Smooth muscle cell of the brain vasculature (primary cell): ENCODE measurements at places on chromosomes 13 and 19.
A peak's percentile ranks its signal among the peaks of the same experiment; 100 is the strongest.

DNA sequence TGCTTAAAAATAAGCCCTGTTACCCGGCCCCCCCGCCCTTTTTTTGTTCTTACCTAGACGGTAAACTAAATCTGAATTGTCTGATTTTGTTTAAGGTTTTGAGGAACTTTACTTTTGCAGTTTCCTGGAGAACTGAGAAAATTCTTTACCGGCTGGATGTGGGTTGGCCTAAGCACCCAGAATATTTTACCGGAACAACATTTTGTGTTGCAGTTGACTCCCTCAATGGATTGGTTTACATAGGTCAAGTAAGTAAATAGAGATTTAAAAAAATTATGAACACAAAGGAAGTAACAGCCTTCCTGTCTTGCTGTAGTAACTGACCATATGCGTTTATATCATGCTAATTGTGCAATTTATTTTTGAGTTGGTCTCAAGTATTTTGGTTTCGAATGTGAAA, 785 bp downstream of the NHLRC3 start:
- DNase-seq, result no peak

DNA sequence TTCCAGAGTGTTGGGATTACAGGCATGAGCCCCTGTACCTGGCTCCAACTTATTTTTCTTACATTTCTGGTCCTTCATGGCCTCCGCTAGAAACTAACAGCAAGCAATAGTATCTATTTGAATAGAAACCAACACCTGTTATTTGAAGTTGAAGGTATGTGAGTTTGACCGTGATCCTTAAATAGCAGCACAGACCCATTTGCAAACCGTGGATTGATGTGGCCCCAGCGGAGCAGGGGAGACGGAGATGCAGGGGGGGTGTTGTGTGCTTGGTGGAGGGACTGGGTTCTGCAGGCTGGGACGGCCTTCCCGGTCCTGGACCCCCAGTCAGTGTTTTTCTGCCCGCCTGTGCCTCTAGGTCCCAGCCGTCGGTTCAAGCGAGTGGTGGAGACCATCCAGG, 16.9 kb downstream of the TMEM150B start:
- DNase-seq, result no peak

- DNase-seq, result no peak
Measured at GRCh38 chr13:33956346-33956745, 138.4 kb downstream of the RFC3 start.

DNA sequence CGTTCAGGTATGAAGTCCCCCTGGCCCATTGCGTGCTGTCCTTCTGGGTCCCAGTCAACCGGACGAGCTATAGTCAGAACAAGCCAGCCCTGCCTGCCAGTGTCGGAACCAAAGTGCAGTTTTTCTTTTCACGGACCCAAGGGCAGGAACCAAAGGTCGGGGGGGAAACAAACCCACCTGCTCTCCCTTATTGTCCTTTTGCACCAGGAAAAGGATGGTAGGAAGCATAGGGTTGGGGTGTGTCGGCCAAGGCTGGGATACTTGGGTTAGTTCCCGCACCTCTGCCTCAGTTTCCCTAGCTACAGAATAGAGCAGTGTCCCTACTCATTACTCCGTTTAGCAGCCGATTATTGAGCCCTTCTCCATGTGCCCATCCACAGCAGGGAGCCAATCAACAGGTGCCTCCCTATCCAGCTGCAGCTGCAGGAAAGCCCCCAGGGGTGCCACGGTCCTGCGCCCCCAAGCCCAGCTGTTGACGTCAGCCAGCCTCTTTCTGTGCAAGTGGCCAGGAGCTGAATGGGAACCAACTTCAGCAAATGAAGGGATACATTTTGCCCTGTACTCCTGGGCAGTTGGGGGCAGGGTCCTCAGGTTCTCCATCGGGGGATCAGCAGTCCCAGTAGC, 9.4 kb upstream of the SLC25A42 start:
- DNase-seq, result no peak

GRCh38 chr13:75825161-75825560, 189.0 kb downstream of the LMO7 start:
- no peak for DNase-seq

GRCh38 chr13:31045286-31046081, 113.0 kb downstream of the TEX26 start:
- DNase-seq, result peak; percentile 75
